ENCODE measurements at places on chromosomes 12 and 14.

DNA sequence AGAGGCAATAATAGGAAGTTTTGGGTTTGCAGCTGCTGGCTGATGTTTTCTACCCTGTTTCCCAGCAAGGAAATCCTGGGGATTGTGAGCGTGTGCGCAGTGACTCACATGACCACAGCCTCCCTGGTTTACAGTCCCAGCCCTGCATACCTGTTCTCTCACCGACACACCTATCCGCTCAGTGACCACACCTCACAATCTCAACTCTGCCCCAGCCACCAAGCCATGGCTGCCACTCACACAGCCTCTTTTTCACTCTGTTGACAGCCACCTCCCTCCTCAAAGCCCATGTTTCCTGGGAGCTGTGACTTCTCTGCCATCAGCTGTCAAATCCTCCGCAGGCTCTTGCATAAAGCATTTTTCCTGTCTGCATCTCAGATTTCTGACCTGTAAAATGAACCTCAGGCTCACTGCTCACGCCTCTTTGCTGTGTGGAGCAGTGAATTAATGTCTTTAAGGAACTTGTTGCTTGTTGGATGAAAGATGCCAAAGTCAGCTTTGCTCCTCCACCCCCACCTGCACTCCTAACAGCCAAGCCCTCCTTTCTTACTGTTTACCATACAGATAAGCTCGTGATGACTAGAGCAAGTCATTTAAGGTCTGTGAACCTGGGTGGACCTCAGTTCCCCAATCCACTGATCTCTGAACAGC, 43.5 kb downstream of the B4GALNT3 start:
- DNase-seq: no peak

DNA sequence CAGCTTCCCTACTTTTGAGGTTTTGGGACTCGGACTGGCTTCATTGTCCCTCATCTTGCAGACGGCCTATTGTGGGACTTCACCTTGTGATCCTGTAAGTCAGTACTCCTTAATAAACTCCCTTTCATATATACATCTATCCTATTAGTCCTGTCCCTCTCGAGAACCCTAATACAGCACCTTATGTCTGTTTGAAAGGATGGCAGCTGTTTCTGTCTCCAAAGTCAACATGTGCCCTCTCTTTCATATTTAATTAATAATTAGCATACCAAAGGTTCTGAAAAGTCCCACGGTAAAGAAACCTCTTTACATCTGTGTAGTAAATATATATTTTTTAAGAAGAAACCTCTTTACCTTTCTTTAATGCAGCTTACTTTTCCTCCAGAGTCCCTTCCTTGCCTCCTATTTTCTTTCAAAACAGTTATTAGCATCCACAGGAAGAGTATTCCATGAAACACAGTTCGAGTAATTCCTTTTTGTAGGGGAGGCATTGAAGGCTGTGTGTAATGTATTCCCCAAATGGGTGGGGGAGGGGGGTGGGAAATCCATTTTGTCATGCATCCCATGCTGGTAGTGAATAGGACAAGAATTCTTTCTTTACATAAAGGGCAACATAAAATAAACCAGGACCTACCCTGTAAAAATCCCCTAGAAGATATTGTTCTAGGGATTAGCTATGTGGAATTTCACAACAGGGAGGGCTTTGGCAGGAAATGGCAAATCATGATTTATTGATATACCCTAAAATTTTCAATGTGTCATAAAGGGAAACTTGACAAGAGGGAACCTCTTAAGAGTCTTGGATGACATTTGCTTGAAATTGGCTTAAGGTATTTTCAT, 241.5 kb downstream of the SUDS3 start:
- no peak for DNase-seq

- no peak for DNase-seq
Observed at GRCh38 chr12:104547235-104547634, 90.5 kb downstream of the CHST11 start.

DNA sequence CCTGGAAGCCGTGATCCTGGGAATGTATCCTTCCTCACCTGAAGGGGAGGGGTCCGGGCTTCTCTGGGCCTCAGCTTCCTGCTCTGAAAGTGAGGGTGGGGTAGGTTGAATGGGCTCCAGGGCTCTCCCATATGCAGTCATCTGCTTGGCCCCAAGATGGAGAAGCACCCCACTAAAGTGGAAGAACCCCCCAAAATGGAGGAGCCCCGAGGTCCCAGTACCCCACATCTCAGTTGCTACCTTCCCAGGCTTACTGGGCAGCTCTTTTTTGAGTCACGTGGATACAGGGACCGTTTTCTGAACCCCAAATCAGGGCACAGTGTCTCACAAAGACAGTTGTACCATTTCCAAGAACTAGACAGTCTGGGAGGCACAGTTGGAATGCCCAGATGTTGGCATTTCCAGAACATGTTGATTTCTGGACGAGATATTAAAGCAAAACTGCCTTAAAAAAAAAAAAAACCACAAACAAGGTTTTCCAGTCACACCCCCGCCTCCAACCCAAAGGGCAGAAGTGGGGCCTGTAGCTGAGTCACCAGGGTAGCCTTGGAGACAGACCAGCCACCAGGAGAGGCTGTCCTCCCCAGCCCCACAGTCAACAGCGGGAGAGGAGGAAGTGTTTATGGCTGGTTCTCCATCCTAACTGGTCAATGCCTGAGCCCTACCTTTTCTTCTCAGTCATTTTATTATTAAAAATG, 12.1 kb downstream of the VASH1 start:
- no peak for DNase-seq

GRCh38 chr14:88342980-88343379, 19.9 kb upstream of the KCNK10 start:
- DNase-seq: no peak

- DNase-seq: no peak
Observed at GRCh38 chr12:64723630-64724029, 35.6 kb downstream of the GNS start.

DNA sequence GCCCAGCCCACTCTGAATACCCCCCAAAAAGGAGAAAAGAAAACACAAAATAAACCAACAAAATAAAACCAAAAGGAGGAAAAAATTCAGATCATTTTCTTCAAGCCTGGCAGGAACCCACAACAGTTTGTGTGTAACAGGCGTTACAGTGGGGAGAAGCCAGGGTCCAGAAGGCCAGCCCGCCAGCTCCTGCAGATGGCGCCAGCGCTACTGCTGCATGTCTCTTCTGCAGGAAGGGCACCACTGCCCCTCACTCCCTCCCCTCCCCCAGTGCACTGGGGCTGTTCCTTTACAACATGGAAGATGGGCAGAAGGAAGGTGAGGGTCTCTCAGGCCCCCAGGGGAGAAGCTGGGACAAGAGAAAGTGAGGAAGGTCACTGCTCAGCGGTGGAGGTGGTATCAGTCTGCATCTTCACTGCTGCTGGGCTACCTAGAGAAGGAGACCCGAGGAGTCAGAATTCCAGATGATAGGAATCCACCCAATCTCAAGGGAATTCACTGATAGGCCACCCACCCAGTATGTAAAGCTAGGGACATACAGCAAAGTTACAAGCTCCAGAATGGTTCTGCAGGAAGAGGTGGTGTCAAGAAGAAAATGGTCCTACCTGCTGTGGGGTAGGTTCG, 2.3 kb upstream of the NOP2 start:
- DNase-seq: no peak

- no peak for DNase-seq
Observed at GRCh38 chr14:19743256-19743655, at the start of gene OR4Q3. OR4Q3 (plus strand) TSS chr14:19743571.

DNA sequence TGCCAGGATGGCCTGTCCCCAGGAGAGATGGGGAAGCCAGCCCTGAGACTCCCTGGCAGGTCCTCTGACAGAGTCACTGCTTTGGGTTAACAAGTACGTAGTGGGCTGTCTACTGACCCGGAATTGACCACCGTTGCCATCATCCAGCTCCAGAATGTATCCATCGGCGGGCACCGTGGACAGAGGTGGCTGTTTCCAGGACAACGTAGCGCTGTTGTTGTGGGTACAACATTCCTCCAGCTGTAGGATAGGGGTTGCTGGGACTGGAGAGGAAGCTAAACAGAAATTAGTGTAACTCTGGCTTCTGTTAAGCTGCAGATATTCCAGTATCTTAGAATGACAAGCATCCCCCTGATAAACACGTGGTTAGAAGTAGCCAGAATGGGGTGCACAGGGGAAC, 56.3 kb upstream of the PYGL start:
- no peak for DNase-seq

- no peak for DNase-seq
Observed at GRCh38 chr12:121628037-121628436, 1.7 kb downstream of the ORAI1 start.

GRCh38 chr12:59742841-59743240, 147.0 kb downstream of the SLC16A7 start:
- DNase-seq: no peak

DNA sequence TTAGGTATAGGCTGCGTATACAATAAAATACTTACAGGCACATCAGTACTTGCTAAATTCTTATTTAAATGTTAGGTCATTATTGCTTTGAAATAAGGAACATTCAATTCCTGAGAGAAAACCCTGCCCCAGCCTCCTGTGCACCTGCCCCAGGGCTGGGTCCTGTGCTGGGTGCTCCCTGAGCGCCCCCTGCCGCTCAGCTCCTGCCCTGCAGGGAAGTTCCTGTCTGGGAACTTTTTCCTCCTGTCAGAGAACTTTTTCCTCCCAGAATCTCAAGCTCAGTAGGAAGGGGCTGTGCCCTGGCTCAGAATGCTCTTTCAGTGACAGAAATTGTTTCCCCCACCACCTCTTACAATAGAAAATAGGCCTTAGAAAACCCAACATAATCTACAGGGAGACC, 751.1 kb downstream of the TMEM121 start:
- no peak for DNase-seq

DNA sequence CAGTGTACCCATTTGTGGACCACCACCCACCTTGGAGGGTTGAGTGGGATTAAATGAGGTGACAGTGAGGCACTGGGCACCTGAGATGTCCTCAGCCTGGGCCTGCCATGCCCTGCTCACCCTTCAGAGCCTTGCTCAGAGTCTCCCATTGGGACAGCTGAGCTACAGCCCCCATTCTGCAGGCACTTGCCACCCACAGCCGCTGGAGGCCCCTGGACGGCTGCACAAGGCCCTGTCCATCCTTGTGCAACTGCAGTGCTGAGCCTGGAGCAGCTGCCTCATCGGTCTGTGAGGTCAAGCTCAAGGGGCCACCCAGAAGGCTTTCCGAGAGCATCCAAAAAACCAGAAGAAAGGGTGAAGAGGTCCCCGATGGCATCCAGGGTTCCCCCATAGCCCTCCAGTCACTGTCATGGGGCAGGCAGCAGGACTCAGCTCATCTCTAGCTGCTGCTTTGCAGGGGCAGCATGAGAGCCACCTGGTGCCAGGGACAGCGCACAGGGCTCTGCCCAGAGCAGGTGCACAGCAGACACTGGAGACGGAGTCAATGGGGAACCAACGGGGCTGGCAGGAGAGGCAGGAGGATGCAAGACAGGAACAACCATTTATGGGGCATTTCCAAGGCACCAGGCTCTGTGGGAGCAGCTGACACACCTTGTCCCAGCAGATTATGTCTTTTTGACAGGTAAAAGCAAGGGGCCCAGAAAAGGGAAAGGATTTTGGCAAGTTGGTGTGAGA, 84.6 kb downstream of the ARL6IP4 start:
- DNase-seq: no peak

DNA sequence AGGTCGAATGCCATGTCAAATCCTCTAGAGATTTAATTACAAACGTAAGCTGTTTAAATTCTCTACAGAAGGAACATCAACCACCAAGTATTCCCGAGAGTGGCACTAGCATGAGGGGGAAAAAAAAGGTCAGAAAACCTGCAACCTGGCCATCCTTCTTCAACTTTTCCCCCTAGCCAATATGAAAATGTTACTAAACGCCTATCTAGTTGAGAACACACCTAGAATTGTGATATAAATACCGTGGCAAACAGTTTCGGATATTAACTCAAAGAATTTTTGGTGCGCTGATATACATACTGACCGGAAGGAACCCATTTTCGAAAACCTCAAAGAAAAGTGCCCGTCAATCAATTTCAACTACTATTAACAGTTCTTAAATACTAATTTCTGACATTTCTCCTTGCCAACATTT, 1.8 kb downstream of the HNRNPC start:
- no peak for DNase-seq

DNA sequence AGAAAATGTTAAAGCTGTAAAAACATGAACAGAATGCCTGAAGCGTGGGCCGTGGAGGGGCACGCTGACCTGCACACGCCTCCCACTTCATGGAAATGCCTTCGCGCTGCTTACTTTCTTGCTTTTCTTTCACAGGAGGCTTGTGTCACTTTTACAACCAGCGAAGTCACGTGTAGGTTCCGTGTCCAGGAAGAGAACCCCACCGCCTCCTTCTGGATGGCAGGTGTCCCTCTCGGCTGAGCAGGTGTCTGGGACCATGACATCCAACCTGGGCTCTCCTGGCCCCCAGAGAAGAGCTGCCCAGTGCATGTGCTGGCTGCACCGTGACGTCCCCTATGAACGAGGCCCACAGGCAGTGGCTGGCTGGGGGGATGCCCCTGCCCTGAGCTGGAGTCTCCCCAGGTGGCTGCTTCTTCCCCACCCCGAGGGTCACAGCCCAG, 345.0 kb upstream of the SFSWAP start:
- DNase-seq: no peak

DNA sequence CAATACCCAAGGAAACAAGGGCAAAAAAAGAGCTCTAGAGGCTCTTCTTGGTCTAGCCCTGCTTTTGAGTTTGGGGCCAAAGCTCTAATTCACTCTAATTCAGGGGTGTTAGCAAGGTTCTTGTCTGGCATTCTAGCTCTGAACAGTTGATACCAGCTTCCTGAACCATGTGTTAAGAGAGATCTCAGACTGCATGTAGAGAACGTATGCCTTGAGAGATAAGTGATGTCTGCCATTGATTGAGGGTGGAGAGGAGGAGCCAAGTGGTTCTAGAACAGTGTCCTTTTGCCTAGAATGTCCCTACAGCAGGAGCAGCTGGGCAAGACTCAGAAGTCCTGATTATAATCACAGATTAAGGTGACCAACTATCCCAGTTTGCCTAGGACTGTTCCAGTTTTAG, 18.2 kb upstream of the POC1B start:
- DNase-seq: no peak

DNA sequence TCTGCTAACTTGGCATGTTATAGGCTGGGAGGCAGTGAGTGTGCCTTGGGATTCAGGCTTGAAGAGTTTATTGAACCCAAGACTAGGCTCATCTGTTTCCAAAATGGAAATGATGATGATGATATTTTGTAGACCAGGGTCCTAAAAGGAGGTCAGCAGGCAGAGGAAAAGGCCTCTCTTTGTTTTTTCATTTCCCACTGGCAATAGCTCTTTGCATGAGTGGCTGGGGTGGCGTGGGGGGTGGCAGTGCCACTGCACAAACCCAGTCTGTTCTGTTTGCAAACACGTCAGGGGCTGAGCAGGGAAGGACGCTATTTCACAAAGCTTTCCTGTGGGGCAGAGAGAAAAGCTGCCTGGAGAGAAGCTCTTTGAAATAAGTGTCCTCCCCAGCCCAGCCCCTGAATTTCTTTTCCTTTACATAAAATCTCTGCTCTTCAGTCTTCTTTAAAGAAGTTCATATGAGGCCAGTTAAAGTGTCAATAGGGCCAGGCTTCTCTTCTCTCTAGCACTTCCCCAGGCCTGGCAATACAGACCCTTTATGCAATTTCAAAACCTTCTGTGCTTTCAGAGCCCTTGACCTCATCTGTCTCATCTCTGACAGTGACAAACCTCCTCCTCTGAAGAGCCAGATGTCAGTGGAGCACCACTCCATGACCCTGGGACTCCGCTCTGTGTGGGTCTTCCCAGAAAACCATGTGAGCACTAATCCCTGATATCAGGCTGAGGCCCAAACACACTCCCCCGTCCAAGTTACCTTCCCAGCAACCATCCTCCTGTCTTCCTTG, 72.8 kb downstream of the ZNF664 start:
- DNase-seq: no peak
